Fibroblast of the conjunctiva (primary cell): ENCODE measurements at places on chromosomes 5 and 9.

DNA sequence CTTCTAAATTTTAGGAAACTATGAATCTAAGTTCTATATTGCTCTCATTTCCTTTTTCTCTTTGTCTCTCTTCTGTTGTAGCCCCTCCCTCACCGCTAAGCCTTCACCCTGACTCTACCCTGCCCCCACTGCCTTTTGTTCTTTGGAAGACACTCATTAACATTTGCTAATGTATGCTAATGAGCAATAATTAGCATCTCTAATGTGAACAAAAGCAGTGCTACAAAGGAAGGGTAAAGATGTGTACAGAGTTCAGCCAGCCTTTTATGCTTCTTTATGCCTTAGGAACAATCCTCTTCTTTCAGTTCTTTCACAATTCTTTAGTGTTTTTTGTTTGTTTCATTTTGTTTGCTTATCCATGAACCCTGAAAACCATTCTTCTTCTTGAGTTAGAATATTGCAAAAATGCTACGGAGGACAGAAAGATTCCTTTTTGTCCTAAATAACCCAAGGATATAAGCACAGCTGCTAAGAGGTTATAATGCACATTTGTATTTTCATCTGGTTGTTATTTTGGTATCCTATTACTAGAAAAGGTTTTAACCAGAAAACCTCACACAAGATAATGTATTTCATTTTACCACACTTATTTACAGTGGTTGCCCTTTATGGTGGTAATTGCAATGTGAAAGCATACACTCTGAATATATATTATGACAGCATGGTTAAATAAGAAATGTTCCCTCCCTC lies 159.3 kb downstream of the TMC1 start:
- DNase-seq, result no peak

DNA sequence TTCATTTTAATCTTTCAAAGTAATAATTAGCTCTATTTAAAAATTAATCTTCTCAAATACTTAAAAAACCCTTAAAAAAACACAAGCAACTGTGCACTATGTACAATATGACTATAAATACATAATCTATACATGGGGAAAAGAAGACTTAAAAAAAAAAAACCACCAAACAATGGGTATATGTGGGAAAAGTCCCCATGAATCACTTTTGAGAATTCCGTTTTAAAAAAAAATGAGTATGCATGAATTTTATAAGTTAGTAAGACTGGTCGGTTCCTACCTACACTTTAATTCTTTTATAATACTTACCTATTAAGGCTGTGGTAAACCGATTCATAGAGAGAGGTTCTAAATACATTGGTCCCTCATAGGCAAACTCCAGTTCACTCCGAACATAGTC lies 27.7 kb downstream of the RNF145 start:
- no peak for DNase-seq

- no peak for DNase-seq
Observed at GRCh38 chr5:148474025-148474511, 90.3 kb downstream of the FBXO38 start.

DNA sequence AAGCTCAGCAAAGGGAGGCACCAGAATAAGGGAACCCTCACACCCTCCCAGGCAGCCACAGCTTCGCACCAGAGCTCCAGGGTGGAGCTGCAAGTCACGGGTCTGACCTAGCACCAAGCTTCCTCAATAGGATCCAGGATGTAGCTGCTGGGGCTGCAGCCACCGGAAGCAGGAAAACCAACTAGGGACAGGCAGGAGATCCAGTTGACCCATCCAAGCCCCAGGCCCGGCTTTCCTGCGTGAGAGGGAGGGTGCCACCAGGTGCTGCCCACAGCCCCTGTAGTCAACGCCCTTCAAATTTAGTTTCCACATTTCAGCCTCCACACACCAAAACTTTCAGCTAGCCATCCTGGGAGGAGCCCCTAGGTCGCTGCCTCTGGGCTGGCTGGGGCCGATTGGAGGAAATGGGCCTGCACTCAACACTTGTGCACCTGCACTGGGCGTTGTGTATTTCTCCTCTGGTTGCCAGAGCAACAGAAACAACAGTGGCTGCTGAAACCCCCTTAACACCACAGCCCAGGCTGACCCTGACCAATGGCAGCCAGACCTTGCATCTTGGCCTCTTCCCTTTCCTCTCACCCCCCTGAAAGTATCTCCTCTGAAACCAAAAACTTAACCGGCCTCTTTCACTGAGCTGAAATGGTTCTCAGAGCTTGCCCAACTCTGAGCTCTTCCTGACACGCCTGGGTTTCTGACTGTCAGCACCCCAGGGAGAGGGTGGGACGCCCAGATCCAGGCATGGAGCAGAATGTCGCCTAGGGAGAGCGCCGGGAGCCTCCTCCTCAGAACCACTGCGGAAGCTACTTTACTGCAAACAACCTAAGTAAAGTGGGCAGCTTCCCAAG lies 226.5 kb upstream of the MAP3K1 start:
- DNase-seq, result no peak

- no peak for DNase-seq
Observed at GRCh38 chr9:14608540-14608939, 84.7 kb downstream of the ZDHHC21 start.

GRCh38 chr5:108747774-108748400 lies at the start of gene FER:
Gene FER (plus strand): TSS chr5:108747897. CDS start chr5:108798183, 50,286 bp downstream.
- DNase-seq, result peak; percentile 58

DNA sequence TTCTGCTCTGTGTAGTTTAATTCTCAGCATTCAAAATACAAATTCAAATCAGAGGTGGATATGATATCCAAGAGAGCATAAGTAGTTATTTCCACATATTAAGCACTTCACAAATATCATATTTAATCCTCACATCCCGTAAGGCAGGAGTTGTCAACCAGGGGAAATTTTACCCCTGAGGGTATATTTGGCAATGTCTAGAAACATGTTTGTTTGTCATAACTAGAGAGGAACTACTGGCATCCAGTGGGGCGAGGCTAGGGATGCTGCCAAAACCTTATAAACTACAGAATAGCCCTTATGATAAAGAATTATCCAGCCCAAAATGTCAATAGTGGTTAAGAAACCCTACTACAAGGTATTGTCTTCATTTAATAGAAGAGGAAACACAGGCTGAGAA lies 619.4 kb downstream of the SLCO4C1 start:
- no peak for DNase-seq

GRCh38 chr5:84362061-84362720 lies 22.5 kb downstream of the EDIL3 start:
- no peak for DNase-seq

DNA sequence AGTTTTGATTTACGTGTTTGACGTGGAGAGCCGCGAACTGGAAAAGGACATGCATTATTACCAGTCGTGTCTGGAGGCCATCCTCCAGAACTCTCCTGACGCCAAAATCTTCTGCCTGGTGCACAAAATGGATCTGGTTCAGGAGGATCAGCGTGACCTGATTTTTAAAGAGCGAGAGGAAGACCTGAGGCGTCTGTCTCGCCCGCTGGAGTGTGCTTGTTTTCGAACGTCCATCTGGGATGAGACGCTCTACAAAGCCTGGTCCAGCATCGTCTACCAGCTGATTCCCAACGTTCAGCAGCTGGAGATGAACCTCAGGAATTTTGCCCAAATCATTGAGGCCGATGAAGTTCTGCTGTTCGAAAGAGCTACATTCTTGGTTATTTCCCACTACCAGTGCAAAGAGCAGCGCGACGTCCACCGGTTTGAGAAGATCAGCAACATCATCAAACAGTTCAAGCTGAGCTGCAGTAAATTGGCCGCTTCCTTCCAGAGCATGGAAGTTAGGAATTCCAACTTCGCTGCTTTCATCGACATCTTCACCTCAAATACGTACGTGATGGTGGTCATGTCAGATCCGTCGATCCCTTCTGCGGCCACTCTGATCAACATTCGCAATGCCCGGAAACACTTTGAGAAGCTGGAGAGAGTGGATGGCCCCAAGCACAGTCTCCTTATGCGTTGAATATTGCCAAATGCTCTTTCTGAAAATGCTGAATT lies 850 bp downstream of the RRAGA start:
- peak; percentile 10 for DNase-seq

- no peak for DNase-seq
Observed at GRCh38 chr5:181259283-181259682, 1.7 kb downstream of the TRIM52 start.

DNA sequence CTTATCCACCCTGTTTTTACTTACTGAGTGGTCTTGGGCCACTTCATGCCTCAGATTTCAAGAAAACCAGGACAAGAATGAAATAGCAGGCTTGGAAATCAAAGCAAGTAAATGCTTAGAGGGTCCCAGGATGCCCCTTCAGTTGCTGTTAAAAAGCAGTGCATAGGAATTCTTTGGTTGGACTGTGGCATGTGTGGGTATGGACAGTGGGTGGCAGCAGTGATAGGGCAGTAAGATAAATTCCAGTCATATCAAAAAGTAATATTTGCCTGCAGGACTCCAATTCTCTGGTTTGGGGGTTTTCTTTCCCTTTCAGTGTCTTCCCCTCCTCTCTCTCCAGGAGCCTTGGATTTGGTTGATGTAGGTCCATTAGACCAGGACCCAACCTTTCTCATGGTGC lies 306.7 kb upstream of the CLINT1 start:
- DNase-seq, result no peak

DNA sequence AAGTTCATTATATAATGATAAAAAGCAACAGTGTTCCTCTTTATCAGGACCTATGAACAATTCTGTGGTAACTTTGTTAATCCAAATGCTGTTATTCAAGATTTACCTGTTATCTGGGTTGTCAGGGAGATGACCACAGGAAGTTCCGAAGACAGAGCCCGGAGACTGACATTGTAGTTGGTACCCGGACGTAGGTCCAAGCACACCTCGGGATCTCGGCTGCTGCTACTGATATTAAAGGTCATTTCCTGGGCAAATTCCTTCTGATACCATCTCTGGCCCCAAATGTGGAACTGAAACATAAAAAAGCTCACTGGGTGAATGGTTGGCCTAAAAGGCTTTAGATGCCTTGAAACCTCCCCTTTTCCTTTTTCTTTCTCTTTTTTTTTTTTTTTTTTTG lies 96.7 kb downstream of the SUSD1 start:
- no peak for DNase-seq

DNA sequence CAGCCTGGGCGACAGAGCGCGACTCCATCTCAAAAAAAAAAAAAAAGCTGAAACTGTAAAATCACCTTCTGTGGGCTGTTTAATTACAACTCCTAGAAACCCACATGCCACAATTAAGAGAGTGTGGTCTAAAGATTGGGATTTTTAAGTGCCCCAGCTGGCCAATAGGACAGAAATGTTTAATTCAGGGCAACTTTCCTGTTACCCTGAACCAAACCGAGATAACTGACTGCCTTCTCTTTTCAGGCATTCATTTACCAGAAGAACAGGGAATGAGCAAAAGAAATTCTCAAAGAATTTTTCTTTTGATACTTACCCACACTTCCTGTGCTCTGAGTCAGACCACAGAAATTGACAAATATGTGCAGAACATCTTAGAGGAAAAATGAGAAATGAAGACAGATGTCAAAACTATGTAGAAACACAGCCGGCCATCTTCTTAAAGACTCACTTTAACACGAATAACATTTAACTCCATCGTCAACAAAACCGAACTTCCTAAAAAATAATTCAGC lies 221.3 kb upstream of the DAPK1 start:
- DNase-seq, result no peak

- DNase-seq, result no peak
Observed at GRCh38 chr9:21764846-21765245, 37.6 kb upstream of the MTAP start.

GRCh38 chr9:35406183-35406959 lies 83.5 kb upstream of the RUSC2 start:
- DNase-seq, result no peak

GRCh38 chr9:137759117-137759516 lies 118.5 kb upstream of the CACNA1B start:
- DNase-seq, result no peak

- no peak for DNase-seq
Observed at GRCh38 chr5:93141969-93142368, 439.1 kb downstream of the NR2F1-AS1 start.

DNA sequence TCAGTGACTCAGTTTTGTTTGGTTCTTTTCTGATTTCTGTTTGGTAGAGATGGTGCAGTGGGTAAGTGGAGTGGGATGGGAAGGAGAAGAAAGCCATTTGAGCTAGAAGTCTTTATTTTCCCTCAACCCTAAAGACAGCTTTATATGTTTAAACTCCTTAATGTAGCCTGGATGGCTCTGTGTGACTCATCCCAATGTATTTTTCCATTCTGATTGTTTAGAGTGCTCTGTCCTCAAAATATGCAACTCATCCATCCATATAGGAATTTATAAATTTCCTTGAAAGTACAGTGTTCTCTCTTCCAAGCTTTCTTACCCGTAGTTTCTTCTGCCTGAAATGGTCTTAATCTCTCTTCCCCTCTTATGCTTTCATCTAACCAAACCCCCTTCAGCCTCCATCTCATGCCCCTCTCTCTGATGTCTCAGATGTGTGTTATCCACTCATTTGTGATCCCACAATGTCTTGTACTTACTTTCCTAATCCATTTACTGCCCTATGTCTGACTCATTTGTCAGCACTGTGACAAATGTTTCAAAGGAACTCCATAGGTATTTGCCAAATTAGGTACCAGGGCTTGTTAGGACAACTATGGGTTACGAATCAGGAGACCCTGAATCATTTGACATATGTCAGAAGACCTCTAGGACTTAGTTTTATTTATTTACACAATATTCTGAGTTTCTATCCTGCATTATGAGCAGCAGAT lies 217.5 kb upstream of the SGCD start:
- no peak for DNase-seq

- DNase-seq, result peak; percentile 6
Observed at GRCh38 chr5:10913841-10914240, 152.8 kb upstream of the DAP start.

GRCh38 chr5:24547132-24547531 lies 97.6 kb downstream of the CDH10 start:
- no peak for DNase-seq

DNA sequence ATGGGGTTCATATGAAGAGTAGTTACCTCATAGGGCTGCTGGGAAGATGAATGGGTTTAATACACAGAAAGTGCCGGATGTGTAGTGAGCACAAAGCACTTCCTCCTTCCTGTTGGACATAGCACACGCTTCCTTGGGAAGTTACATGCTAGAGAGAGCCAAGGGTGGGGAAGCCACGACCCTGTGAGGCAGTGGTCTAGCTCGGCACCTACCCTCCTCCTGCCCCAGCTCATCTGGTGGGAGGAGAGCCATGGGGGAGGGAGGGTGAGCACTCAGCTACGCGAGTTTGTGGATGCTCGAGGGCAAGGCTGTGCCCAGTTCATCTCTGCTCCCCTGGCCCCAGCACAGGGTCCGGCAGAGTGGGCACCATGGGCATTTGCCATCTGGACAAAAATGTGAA lies 43.6 kb upstream of the NEK6 start:
- DNase-seq, result no peak

DNA sequence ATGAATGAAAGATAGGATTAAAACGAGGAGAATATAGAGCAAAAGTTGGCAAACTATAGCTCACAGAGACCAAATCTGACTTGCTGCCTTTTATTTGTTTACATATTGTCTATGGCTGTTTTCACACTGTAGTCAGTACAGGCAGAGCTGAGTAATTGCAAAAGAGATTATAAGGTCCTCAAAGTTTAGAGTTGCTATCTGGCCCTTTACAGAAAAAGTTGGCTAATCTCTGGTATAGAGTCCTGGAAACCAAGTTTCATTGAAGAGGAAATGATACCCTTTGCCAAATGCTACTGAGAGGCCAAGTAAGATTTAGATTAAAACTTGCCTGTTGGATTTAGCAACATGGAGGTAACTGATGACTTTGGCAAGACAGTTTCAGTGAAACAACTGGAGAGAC lies 36.0 kb downstream of the LYRM7 start:
- DNase-seq, result no peak
